ENCODE measurements at places on chromosomes 12 and 14. TPM values are rescaled to one million over a fixed set of nuclear protein-coding genes. Genes with fewer than 3 reads are reported as not detected.

RNF212B gene
- total RNA-seq, result not detected

SP1 gene
- total RNA-seq, result 30.3 TPM

SALL2 gene
- total RNA-seq, result 2.7 TPM

DYRK4 gene
- total RNA-seq, result 78.3 TPM

SLC24A4 gene
- total RNA-seq, result not detected

KRT85 gene
- not detected for total RNA-seq

LRRC10 gene
- not detected for total RNA-seq

SLC22A17 gene
- total RNA-seq, result 32.8 TPM

Data from GM23248 (cell line).